Activated CD8-positive, alpha-beta memory T cell treated with anti-CD3 and anti-CD28 coated beads, Interleukin-2, amount 10 ng/mL, durations not matched to agents 7 days and 5 days (primary cell): ENCODE measurements at places on chromosomes 7 and 10. TPM values are rescaled to one million over a fixed set of nuclear protein-coding genes. Genes with fewer than 3 reads are reported as not detected.

GRCh38 chr10:125094806-125095205 is 65.6 kb downstream of the CTBP2 start:
- DNase-seq, result no peak

HMX3 gene
- not detected for total RNA-seq

ZNF273 gene
- total RNA-seq, result 13.6 TPM

DNA sequence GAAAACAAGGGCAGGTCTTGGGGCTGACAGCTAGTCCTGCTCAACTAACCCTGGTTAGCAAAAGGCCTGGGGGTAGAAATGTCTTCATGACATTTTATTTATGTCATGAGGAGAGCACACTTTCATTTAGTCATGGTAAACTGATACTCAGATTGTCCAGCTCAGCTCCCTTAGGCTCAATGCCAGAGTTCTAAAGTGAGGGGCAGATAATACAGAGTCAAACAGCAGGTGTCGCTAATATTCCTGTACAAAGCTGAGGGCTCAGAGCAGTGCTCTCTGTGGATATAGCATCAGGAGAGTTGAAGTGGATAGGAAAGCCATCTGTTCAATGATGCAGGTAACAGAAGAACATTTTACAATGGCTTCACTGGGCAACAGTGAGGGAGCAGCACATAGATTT is 26.8 kb upstream of the CALCR start:
- DNase-seq, result no peak

- DNase-seq, result peak; percentile 62
These were observed 2.8 kb upstream of the PPP1R3C start for GRCh38 chr10:91635401-91636400.
